ENCODE measurements at places on chromosomes 1 and 21.

DNA sequence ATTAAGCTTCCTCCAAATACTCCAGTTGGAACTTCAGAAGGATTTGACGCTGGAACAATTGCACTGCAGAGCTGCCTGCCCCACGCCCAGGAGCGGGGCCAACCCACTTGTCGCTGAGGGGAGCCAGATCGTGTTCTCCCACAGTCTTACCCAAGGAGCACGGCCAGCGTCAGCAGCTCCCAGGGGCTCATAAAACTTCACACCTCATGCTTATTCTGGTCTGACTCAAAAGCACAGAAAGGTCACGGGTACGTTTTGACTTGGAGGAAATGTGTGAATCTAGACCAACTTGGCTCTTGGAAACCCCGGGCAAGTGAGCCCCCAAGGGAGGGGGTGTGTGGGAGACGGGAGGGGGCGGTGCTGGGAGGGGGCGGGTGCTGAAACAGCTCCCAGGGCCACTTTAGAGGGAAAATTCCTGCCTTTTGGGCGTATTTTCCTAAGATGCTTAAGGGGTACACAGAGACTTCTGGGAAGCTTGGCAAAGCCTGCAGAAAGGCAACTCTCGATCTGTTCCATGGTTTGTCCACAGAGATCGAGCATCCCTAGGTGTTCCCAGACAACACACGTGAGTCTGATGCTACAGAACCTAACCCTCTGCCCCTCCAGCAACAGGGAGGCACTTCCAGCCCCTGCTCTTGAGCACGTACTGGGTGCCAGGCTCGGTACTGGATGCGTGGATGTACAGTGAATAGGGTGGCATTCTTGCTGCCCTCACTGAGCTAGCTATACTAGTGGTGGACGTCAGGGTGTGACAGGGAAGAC lies 98.9 kb downstream of the DHRS3 start:
- DNase-seq = no peak

DNA sequence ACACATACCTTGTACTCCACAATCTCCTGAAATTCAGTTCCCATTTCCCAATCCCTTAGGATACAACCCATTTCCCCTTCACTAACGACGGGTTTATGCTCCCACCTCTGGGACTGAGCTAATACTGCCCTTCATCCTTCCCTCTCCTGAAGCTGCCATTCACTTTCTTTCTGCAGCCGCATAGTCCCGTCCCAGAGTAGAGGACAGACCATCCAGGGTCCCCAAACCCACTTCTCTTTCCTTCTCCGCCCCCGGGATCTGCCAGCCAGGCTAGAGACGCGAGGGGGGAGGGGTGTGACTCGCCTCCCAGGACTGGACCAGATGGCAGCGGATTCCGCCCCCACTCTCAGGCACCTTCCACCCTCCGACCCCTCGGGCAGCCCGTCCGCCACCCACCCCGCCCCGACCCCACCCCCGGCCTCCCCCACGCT lies 679 bp downstream of the ABL2 start:
- no peak for DNase-seq

- DNase-seq = no peak
These were observed 99.7 kb downstream of the PRDM16 start for GRCh38 chr1:3168678-3169077.

- no peak for DNase-seq
These were observed 46.4 kb downstream of the ZNF281 start for GRCh38 chr1:200363264-200363933.

- DNase-seq = no peak
These were observed 30.6 kb downstream of the QSOX1 start for GRCh38 chr1:180185281-180185680.

GRCh38 chr1:184827600-184828368 lies 73.1 kb upstream of the EDEM3 start:
- DNase-seq = no peak

GRCh38 chr1:172727956-172728603 lies 69.2 kb downstream of the FASLG start:
- no peak for DNase-seq

DNA sequence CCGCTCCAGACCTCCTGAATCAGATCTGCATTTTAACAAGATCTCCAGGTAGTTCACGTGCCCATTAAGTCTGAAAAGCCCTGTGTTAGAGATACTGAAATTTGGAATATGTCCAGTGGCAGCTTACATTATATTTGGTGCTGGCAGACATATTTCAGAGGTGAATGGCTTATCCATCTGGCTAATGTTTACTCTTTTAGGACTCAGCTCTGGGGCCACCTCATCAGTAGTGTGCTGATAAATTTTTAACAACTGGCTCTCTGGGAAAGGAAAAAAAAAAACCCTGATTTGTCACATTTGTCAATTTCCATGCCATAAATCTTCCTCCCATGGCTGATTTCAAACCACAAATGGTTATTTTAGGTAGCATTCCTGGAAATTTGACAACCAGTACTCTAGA lies 25.3 kb upstream of the SYT6 start:
- DNase-seq = no peak

DNA sequence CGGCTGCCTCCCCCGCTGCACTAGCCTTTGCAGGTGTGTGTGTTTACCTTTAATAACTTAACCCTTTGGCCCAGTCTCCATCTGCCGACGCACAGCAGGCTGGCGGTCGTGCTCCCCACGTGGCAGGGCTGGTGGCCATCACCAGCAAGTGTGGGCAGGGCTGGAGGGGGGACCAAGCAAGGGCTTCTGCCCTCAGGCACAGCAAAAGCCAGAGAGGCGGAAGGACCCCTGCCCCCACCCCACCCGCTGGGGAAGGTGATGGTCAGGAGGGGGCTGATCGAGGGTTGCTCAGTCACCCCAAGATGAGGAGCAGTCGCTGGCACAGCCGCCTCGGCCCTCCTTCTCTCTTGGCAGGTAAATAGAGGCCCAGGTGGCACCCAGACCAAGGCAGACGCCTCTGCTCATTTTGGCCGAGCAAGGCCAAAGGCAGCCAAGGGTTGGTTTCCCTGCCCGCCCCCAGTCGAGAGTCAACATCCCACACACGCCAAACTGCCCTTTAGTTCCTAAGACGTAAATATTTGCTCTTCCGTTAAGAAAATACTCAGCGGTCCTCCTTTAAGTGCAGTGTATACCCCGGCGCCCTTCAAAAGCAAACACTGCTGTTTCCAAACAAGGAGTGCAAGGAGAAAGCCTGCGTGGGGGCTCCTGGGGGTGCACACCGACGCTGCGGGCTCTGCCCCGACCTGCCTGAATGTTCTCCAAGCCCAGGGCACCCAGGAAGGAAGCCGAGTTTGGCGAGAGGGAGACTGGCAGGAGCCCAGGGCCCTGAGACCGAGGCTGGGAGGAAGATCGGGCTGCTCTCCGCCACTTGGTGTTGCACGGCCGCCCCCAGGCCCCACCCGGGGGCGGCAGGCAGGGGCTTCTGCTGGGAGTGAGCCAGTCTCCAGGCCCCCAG lies 82.7 kb downstream of the SIK1 start:
- no peak for DNase-seq

GRCh38 chr1:237471956-237472355 lies 418.8 kb downstream of the ZP4 start:
- DNase-seq = no peak

- DNase-seq = no peak
These were observed 162.4 kb downstream of the TTLL7 start for GRCh38 chr1:83836543-83836942.

DNA sequence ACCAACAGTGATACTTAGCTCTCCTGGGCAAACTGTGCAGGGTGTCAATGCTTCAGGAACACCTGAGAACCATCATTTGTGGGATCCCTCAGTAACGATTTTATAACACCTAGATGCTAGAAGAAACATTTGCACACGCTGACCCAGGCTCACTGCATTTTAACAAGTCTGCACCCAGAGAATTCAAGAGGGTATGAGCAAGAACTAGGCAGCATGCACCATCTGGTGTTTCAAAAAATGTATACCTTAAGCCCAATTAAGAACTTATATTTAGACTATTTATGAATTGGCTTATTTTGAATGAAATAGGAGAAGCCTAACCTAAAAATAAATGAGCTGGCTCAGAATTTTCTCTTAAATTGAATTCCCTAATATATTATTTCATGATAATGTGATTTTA lies 400.5 kb downstream of the GPATCH2 start:
- DNase-seq = no peak

- no peak for DNase-seq
These were observed 9.8 kb upstream of the FNBP1L start for GRCh38 chr1:93437976-93438605.

GRCh38 chr1:201904579-201904978 lies 15.9 kb downstream of the SHISA4 start:
- no peak for DNase-seq

DNA sequence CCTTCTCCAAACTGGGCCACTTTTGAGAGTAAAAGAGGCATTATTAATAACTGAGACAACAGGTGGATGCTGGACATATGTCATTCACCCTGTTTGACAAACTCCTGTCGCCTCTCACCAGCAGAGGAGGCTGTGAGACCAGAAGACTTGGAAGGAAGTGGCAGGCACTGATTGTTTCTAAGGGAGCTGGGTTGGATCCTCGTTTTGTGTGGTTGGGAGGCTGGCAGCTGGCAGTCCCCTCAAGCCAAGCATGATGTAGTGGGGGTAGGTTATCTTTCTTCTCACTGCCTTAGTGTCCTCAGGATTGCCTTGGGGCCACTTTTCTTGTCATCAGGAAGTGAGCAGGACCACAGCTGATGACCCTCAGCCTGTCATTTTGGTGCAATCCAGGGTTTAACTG lies 86.5 kb upstream of the KCNJ15 start:
- DNase-seq = no peak

DNA sequence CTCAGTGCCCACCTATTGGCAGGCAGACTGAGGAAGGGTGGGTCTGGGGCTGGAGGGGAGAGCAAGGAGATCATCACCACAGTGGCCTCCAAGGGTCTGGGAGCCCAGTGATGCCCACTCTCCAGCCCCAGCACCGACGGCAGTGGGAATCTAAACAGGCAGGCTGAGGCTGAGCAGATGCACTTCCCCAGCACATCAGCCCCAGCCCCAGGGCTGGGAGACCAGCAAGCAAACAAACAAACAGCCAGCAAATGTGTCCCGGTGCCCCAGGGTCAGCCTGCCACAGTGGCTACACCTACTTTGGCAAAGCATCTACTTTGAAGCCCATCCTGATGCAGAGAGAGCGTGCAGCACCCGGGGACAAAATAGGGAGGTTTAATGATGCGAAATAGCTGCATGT lies 216.3 kb upstream of the ZC3H12A start:
- DNase-seq = no peak

DNA sequence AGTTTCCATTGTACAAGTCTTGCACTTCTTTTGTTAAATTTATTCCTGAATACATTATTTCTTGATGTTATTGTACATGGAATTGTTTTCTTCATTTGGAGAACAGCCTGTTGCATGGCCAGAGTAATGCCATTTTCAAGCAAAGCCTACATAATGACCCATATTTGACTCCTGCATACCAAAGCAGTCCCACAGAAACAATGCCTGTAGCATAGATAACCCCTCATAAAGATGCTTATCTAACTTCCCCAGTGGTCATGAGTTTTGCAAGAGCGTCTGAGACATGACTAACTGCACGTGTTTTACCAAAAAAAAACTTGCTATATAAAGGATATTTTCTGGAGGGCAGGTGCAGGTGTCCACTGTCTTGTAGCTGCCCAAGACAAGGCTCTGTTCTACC lies 30.3 kb upstream of the RLF start:
- DNase-seq = no peak

DNA sequence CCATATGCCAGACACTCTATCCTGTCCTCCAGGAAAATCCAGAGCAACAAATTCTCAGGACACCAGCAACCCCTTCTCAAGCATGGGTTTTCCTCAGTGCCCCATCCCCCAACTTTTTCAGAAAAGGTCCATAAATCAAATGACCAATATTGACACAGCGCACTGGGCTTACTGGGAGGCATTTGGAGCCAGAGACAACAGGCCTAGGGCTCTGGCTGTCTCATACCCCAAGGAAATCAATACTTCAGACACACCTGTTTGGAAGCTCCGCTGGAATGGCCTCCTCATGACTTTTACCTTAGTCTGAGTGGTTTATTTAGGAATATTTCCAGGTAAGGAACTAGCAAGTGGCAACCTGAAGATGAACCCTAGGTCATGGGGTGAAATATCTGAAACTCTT lies 66.9 kb upstream of the TNR start:
- no peak for DNase-seq
